ENCODE measurements at places on chromosomes 13 and 19.

DNA sequence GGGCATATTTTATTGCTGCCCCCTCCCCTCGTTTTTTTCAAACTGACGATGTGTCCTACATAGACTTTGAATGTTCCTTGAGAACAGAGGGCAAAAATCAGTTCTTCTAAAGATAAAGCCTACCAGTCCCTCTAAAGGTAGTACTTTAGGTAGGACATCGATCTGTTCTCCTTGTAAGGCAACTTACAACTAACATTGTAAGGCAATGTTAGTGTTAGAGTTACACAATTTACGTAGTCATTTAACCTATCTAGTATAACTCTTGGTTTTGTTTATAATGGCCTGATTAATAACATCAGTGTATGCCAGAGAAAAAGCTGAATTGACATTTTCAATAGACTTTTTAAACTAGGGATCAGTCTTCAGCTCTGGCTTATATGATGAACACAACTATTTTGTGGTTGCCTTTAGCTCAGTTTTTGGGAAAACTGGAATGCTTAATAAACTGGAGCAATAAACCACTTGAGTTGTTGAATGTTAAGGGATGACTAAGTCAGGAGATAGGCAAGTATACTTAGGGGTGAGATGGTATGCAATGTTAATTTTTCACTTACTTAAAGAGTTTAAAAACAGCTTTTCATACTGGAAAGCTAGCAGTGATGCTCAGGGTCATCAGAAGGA lies 2.2 kb downstream of the NDFIP2 start:
- no peak for DNase-seq

DNA sequence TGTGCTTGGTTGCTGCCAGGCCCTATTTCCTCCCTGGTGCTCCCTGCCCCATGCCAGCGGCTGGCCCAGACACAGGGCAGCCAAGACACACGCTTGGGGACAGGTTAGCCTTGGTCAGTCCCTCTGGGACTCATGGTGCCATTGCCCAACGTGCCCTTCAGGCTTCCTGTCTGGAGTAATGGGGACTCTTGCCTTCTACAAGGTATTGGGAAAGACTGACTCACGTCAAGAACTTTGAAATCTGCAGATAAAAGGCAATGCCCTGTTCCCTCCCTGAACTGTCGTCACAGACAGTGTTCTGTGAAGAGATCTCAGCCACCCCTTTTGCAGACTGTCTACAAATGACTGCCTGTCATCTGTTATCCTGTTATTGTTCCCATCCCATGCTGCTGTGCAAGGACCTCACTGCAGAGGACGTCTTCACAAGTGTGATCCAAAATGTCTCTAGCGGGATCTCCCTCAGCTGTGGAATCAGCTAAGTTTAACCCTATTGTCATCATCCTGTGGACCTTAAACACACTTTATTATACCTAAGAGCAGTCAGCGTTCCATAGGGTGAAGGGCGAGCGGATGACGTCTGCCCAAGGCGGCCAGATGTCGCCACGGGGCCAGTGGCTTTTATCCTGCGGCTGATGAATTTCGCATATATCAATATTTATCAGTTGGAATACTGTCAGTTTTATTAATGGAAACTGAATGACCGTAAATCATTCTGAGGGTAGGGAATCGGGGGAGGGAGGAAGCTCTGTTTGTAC lies 59.0 kb downstream of the GSX1 start:
- no peak for DNase-seq

- no peak for DNase-seq
Observed at GRCh38 chr13:44498502-44498901, 77.6 kb downstream of the TSC22D1 start.

DNA sequence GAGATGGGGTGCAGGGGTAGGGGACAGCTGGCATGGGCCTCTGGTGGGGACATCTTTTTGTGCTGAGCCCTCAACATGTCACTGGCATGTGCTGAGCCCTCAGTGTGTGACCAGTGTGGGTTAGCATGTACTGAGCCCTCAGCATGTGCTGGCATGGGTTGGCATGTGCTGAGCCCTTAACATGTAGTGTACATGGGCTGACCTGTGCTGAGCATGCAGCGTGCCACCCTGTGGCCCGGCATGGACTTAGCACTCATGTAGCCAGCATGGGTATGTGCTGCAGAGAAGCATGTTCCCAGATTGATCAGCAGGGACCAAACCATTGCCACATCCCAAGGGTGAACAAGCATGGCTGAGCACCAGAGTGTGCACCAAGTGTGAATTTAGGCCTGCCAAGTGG lies 11.5 kb downstream of the HIPK4 start:
- no peak for DNase-seq

DNA sequence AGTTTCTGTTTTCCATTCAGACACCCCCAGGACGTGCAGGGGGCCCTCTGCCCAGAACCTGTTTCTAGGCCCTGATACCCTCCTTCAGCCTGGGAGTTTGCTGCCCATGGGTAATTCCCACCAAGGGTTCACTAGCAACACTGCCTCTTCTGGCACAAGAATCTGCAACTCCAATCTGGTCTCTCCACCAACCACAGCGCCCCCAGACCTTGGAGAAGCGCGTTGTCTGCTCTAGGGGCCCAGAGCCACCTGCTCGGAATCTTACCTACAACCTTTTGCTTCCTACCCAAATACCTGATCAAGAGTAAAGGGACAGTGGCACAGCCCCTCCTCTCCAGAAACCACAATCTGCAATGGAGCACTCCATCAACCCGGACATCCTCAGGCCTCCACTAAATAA lies 763 bp downstream of the ZNF180 start:
- DNase-seq: no peak

GRCh38 chr13:110312339-110313031 lies 5.4 kb downstream of the COL4A2 start:
- DNase-seq: no peak

DNA sequence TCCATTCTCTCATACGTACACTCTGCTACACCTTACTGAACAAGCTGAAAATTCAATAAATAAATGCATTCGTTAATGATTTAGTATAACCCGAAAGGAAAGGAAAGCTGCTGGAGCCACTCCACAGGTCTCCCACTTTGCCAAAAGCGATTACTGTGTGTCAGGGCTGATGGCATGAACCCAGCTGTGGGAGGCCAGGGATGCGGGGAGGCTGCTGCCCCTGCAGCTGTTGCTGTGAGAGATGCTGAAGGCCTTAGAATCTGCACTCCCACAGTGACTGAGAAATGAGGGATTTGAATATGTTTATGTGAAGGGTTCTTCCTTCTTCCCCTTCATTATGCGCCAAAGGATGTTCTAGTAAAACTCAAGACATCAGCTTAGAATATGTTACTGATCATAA lies 58.7 kb upstream of the NBEA start:
- no peak for DNase-seq

DNA sequence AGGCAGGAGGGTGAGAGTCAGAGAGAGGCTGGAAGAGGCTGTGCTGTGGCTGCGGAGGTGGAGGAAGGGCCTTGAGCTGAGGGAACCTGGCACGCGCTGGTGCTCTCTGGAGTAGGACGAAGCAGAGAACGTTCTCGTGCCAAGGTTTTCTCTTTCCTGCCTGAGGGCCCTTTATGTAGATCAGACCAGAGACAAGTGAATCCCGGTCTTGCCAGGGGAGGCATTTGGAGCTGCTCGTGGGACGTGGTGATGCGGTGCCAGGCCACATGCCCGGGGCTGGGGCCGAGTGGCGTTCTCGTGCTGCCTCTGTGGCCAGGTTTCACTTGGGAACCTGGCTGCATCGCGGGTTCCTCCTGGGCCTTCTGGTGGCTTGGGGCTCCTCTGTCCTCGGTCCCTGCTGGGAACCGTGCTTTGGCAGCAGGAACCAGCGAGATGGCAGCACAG lies 54.2 kb downstream of the KDM4B start:
- DNase-seq: no peak

DNA sequence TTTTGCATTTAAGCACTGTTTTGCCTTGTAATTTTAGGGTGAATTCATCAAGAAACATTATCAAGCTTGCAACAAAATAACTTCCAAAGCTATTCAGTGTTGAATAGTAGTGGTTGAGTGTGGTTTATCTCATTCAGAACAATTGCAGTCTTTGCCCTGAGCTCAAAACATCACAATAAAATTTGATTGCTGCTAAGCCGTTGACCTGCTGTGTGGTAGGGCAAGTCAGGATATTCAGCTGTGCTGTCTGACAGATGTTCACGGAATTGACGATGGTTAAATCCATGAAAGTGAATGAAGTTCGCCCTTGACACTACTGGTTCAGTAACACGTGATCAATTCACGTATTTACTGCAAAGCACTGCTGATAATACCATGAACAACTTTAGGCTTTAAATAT lies 66.9 kb downstream of the GJA3 start:
- DNase-seq: no peak

DNA sequence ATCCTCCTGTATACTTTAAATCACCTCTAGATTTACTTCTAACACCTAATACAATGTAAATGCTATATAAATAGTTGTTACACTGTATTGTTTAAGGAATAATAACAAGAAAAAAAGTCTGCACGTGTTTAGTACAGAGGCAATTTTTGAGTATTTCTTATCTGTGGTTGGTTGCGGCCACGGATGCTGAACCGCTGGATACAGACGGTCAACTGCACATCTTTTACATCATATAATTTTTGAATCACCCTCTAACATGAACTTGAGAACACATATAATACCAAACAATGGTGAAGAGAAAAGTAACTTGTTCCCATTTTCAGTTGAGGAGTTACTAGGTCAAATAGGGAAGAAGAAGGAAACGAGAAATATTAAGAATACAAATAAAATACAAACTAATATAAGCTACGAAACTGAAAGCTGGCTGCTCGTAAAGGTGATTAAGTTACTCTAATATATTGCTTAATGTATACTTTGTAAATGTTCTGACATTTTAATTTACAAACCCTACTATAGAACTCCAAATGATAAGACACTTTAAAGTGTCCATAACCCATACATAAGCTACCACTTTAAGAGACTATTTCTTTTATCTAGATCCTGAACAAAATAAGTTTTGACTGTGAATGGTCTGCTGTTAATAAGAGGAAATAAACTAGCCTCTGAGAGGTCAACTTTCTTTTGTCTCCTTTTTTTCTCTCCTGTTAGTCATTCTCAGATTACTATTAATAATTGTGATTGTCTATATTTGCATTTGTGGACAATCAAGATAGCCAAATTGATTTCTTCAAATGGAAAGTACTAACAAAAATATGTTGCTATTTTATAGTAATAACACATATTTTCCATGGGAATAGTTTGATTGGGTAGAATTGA lies 457.4 kb downstream of the DIAPH3 start:
- DNase-seq: no peak

DNA sequence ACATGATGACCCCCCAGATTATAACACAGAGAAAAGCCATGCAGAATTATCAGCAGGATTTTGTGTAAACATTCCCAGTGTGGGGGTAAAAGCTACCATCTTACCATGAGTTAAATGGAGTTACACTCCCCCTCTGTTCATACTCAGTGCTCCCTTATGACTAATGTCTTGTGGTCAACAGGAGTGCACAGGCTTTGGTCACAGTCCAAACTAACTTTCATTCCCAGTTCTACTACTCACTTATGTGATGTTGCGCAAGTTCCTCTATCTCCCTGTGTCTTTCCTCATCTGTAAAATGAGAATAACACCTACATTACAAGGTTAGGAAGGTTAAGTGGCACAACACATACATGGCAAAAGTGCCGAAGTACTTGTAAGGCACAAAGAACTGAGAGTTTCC lies 277.9 kb downstream of the RBM26 start:
- no peak for DNase-seq

- no peak for DNase-seq
Observed at GRCh38 chr19:38394488-38394887, 6.0 kb downstream of the SPRED3 start.

DNA sequence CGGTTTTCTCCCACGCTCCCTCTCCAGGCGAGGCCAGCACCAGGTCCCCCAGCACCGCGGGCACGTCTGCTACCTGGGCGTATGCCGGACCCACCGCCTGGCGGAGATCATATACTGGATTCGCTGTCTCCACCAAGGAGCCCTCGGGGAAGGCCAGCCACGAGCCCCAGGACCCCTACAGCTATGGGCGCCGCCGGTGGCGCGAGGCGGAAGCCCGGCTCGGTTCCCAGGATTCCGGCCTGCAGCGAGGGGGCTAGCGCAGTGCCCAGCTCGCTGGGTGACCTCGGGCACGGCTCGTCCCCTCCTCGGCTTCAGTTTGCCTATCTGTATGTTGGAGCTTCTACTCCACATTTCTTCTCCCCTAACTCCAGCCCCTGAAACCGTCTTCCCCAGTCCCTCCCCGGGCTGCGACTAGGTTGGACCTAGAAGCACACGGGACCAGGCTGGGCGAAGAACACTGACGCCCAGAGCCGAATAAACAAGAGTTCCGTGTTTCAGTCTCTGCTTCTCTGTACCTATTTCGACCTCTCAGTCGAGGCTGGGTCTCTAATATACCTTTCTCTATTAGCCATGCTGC lies 749 bp upstream of the CPT1C start:
- DNase-seq: no peak

GRCh38 chr13:111120422-111120821 lies 5.3 kb downstream of the ARHGEF7 start:
- DNase-seq: no peak

DNA sequence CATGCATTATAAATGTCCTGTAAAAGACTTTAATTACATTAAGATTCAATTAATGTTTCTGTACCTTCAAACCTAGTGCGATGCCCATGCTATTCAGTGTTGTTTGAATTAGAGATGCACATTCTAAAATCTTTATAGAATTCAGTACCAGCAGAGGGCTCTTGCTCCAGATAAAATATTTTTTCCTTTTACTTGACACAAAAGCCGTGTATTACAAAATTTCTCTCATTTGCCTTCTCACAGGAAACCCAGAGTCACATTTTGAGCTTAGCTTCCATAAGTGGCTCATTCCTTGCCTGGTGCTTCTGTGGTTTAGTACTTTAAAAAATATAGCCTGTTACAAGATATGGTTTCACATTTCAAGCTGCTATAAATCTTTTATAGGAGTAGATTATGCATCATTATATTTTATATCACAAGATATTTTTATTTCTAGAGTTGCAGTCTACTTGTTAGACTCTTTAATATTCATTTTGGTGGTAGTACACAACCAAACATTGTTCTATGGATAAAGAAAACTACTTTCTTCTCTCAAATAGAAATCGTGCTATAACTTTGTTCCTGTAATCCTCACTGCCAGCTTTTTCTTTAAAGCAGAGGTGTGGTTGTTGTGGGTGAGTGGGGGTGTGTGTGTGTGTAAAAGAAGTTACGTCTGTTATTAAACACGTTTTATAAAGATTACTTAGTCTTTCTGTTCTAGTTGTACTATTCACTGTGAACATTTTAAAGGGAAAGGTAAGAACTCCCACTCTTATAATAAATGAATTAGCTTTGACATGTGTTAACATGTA lies 101.4 kb downstream of the RNF17 start:
- DNase-seq: no peak

DNA sequence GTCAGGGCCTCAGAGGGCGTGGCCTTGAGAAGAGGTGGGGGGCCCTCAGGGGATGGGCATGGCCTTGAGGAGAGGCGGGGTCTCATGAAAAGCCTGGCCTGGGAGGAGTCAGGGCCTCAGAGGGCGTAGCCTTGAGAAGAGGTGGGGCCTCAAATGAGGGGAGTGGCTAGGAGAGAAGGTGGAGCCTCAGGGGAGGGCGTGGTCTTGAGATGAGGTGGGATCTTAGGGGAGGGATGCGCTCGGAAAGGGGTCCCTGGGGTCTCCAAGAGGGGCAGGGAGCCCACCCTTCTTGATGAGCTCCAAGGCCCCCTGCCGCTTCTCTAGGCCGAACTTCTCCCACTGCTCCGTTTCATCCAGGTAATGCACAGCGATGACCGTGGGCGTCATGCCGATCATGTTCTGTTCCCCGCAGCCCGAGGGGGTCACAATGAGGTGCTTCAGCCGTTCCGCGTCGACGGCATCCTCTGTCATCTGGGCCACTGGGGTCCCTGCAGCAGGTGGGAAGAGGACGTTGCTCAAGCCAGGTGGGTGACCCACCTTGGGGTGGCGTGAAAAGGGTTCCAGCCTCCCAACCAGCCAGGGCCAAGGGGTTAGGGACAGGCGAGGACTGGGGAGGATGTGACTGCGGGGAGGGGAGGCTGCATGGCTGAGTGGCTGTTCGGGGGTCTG lies 24.3 kb upstream of the TNFSF14 start:
- no peak for DNase-seq
